NCI-H510A treated with DMSO at 0.1 percent for 48 hours (cell line): ENCODE measurements at places on chromosomes 12 and 14.
A peak's percentile ranks its signal among the peaks of the same experiment; 100 is the strongest.

DNA sequence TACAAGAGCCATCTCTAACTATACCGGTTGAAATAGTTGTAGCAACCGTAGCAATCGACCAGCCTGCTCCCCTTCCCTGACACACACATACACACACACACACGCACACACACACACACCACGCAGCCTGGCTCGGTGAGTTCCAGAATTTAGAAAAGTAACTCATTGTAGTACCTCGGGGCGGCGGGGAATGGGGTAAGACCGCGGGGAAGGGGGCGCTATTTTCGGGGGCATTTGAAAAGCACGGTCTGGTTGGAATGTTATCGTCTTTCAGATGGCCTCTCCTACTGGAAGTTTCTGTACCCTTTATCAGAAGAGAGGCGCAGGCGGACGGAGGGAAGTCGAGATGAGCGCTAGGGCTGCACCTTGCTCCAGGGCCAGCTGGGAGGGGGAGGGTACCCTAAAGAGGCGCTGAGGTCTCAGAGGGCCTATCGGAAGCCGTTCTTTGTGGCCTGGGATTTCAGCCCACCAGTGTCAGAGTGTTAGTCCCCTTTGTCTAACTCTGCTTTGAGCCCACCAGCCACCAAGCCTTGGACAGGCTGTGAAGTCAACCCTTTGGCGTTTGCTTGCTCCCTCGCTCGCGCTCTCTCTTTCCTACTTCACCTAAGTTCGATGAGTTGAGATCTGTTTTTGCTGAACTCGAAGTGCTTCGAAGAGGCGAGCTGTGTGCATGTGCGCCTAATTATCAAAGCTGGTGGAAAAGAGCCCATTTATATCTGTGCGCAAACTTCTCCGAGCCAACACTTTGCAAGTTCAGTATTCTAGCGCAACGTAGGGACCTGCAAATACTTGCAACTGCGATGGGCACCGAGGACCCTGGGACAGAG is 837 bp downstream of the COL2A1 start:
- DNase-seq: no peak

- DNase-seq: no peak
Measured at GRCh38 chr14:23299986-23300686, 2.5 kb downstream of the PPP1R3E start.

- peak; percentile 91 for DNase-seq
Measured at GRCh38 chr12:11730299-11731041, 81.0 kb downstream of the ETV6 start.

DNA sequence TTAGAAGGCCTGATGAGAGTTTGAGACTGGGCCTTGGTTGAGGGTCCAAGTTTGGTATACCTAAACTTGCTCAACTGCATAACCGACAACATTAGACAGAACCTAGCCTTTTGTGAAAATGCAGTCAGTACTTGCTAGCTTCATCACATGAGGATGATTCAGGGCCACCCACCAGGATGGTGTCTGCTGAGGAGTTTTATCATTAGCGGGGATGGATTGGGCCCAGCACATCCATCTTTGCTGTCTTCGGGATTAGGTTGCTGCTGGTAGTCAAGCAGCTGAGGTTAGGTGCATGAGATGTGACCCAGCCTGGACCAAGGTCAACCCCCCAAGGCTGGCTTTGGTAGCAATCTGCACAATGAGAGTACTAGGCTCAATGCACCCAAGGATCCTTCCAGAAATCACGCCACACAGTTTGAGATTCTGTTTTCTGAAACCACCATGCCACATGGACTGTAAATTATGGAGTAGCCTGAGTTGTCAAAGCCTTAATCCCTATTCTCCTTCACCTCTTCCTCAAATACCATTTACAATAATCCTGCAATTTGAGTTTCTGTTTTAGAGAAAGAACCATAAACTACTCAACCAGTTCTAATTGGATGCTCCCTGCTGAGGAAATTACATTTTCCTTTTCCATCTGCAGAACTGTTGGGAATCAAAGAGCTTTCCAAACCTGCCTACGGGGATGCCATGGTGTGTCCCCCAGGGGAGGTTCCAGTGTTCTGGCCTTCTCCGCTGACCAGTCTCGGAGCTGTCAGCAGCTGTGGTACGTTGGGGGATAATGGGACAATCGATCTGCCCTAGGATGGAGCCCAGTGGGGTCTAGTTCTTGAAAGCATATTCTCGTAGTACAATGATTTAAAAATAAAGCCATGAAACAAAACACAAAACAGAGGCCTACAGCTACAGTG is 61.7 kb downstream of the DGLUCY start:
- no peak for DNase-seq
